Activated CD4-positive, alpha-beta T cell treated with anti-CD3 and anti-CD28 coated beads, Interleukin-2, amount 10 ng/mL, durations not matched to agents 7 days and 5 days (primary cell): ENCODE measurements at places on chromosomes 11 and 22. TPM values are rescaled to one million over a fixed set of nuclear protein-coding genes. Genes with fewer than 3 reads are reported as not detected.
A peak's percentile ranks its signal among the peaks of the same experiment; 100 is the strongest.

GRCh38 chr22:50269573-50269969, 609 bp downstream of the MAPK11 start:
- DNase-seq: no peak

DNA sequence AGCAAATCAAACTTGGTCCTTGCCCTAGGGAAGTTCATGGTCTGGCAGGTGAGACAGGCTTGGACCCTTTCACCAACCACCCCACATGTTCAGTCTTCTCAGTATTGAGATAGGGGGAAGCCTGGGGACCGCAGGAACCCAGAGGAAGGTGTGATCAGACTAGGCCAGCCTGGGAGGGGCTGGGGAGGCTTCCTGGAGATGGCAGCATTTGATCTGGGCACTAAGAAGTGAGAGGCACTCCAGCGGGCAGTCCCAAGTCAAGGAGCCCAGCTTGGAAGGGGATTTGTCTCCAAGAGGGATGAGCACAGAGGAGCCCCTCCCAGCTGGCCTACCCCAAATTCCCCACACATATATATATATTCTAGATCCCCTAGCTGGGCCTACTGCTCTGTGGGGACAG, 5.4 kb downstream of the LRRC32 start:
- no peak for DNase-seq

DNA sequence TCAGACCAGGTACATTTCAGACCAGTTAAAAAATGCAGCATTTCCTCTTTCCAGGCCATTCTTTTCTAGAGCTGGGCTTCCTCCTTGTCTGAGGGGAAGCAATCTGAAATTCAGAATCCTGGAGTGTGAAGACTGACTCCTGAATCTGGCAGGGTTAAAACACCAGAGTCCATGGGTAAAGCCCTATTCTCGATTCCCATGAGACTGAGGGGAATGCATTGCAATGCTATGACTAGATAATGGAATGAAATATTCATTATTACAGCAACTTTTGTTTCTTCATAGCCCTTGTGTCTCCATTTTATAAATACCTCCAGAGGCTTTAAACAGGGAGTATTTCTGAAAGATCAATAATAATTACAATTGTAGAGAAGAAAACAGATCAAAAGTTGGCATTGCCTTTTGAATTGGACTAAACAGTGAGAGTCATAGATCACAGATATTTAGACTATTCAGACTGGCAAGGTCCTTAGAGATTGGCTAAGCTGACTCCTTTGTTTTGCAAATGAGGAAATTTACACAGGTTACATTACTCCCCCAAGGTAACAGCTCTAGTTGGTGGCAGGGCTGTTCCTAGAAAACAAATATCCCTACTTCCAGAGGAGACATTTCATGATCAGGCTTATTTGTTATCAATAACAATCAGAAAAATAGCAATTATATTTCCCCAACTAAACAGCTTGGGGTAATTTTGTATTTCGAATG, 632.6 kb upstream of the KIRREL3 start:
- no peak for DNase-seq

- peak; percentile 60 for DNase-seq
Measured at GRCh38 chr11:108224911-108225786, 2.3 kb downstream of the ATM start.

DNA sequence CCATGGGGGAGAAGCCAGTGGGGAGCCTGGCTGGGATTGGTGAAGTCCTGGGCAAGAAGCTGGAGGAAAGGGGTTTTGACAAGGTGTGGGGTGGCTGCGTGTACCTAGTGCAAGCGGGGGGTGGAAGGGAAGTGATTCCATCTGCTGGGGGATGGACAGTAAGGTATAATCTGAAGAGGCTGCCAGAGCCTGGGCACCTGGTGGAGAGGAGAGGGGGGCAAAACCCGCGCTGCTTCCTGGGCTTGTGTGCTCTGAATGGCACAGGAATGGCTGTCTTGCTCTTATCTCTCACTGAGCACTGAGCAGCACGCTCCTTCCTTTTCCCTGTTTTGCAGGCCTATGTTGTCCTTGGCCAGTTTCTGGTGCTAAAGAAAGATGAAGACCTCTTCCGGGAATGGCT, 988 bp downstream of the BANF1 start:
- DNase-seq: no peak

DNA sequence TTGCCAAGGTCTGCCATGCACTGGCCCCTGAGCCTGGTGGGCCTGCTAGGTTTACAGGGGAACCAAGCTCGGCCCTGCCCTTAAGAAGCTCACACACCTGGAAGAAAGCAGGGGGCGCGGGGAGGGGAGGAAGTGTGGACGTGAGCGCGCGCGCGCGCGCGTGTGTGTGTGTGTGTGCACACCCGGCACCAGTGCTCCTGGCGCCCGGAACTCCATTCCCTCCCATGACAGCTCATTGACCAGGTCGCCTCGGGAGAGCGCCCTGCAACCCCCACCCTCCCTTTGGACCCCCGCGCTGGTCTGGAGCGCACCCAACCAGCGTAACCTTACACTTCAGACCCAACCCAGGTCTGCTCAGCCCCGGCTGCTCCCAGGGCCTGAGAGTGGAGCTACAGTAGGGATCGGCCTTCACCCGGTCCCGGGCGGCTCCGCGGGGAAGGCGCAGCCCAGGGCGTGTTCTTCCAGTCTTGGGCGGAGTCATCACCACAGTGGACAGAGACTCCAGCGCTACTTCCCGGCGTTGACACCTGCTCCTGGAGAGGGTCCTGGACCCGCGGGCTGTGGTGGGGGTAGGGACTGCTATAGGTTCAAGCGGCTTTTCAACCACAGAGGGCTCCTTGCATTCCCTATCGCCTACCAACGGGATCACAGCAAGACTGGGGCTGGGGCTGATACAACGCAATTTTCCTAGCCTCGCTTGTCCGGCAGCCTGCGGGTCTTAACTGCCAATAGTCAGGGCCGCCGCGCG, 1.5 kb downstream of the GALNT18 start:
- DNase-seq: peak; percentile 6

- no peak for DNase-seq
Measured at GRCh38 chr22:49233507-49234100, 594.1 kb downstream of the BRD1 start.

DNA sequence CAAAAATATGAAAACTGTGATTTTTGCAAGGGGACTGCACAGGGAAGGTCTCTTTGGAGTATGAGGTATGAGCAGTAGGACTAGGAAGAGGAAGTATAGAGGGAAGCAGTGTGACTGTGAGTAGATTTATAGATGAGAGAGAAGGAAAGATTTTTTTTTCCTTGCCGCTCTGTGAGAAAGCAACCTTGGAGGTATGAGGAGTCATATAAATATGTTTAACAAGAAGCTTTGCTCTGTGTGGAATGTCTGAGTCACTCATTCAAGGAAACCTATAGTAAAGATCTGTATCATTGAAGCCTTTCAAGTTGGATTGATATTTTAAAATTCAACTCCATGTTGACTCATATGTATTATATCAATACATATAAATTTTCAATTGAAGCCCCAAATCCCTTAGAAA, 26.2 kb downstream of the DNHD1 start:
- no peak for DNase-seq

DNA sequence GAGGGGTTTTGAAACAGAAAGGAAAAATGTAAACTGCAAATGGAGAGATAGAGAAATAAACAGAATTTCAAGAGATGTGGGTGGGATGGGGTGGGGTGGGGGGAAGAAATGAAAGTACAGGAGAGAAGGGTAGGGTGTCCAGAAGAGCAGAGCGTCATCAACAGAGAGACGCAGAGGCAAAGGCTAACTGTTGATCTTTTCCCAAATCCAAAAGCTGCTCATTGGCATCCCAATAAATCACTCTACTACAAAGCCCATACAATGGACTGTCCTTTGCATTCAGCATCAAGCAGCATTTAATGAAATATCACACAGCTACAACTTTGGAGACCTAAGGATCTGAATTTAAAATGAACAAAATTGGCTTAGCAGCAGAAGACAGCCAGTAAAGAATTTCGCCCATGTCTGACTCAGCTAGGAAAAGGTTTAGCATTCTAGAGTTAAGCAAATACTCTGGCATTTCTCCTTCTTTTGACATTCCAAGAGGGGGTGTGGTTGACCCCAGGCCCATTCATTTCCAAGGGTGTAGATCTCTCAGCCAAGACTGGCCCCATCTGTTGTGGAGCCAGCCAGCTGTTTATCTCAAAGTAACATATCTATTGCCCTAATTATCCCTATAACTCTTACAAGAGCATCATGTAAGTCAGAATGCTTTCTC, 1.5 kb downstream of the RAB30 start:
- DNase-seq: no peak

DNA sequence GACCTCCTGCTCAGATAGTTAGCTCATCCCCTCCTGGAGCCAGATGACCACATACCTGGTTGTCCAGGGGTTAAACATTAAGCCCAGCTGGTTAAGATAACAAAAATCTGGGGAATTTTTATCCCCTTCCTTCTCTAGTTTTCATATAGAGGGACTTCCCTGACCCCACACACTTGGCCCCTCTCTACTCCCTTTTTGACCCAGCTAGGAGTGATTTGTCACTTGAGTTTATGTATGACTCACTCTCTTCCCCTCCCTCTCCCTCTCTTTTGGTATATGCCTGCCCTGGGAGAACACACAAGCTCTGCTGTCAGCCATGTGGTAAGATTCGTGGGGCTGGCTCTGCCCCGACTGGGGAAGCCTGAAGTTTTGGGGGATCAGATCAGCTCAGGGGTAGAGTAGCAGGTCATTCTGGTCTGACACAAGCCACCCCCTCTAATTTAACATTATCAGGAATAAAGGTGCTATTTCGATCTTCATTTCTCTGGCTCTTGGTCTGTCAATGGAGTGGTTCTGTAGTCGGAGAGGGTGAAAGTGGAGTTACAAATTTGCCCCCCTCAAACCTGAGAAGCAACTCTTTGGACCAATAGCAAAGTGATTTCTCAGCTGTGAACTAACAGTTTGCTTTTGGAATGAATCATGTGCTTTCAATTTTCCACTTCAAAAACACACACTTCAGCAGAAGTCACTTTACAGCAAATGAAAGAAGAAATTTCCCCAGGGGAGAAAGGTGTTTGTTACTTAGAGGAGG, 415.3 kb upstream of the CADM1 start:
- no peak for DNase-seq

- DNase-seq: no peak
Measured at GRCh38 chr11:19777377-19778102, 64.9 kb downstream of the NAV2 start.

DNA sequence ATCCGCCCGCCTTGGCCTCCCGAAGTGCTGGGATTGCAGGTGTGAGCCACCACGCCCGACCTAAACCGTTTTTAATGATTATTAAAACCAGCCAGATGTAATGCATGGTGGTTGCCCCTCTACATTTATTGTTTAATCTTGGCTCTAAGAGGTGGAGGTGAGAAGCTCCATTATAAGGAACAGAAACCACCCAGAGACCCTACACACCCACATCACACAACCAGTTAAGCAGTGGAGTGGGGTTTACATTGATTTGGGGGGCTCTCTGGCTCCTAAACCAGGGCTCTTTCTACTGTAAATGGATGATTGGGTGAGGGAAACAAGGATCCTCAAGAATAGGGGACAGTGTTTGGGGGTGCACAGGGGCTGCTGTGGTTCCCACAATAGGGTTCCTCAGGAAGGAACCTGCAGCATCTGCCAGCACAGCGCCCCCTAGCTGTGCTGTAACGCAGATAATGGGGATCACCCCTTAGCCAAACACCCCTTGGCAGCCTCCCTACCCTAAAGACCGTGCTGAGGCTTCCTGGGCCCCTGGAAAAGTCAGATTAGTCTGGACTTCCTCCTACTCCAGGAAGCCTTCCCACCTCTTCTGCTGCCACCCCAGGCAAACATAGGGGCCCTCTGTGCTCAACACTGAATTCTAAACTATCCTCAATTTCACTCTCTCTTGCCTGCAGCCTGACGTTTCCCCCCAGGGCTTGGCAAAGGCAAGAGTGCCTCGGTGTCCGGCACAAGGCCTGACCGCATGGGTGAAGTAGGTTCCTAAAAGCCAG, 2.4 kb downstream of the MPST start:
- peak; percentile 60 for DNase-seq

DNA sequence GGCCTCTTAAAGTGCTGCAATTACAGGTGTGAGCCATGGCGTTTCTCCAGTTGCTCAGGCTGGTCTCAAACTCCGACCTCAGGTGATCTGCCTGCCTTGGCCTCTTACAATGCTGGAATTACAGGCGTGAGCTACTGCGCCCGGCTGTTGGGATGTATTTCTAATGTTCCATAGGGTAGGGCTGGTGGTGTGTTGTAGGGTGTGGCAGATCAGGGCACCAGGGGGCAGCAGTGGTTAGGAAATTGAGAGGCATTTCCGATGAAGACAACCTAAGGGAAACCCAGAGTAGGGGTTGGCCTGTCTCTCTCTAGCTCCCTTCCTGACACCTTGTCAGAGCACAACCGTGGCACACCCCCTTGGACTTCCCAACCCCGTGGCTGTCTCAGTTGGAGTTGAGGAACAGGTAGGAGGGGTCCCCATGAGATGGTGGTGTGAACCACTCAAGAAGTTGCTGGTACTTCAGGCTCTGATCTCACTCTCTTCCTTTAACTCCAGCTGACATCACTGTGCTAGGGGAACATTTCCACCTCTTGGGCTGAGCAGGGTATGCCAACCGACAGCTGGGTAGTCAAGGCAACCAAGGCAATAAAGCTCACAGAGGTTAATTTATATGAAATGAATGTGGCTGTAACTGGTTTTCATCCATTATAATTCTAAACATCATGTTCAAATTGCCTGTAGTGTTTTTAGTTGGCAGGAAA, 33.0 kb downstream of the YWHAH start:
- peak; percentile 83 for DNase-seq

DNA sequence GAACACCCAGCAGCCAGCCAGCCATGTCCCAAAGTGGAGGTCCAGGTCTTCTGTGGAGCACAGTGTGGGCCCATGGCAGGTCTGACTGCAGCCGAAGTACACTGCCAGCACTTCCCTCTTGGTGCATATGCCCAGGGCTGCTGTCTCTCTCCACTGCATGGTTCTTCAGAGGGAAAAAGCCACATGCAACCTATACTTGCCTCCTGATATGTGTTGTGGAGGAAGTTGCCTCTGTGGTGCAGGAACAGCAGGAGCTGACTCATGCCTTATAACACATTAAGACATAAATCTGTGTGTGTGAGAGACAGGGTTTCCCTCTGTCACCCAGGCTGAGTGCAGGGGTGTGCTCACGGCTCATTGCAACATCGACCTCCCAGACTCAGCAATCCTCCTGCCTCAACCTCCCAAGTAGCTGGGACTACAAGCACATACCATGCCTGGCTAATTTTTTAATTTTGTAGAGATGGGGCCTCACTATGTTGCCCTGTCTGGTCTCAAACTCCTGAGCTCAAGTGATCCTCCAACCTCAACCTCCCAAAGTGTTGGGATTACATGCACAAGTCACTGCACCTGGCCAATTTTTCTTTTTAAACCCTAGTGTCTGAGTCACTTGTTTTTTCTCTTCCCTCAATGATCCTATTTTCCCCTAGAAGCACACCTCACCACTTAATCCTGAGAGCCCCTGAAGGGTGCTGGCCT, 98.8 kb downstream of the MPPED2 start:
- DNase-seq: no peak

DNA sequence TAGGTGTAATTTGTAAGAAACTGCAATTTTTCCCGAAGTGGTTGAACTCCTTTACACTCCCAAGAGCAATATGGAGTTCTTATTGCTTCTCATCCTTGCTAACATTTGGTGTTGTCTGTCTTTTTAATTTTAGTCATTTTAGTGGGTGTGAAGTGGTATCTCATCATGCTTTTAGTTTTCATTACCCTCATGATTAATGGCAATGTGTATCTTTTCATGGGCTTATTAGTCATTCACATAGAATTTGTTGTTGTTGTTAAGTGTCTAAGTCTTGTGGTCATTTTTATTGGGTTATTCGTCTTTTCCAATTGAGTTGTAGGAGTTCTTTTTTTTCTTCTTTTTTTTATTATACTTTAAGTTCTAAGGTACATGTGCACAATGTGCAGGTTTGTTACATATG, 238.3 kb upstream of the SESN3 start:
- DNase-seq: no peak

Gene C11orf91
- total RNA-seq: 0.27 TPM

Gene MYO7A
- total RNA-seq: 0.07 TPM

Gene MAPK8IP1
- total RNA-seq: 0.56 TPM

Gene C22orf15
- total RNA-seq: 1.3 TPM

Gene OR5J2
- total RNA-seq: not detected
